GM04503 (cell line): ENCODE measurements at places on chromosomes 1 and 21.

DNA sequence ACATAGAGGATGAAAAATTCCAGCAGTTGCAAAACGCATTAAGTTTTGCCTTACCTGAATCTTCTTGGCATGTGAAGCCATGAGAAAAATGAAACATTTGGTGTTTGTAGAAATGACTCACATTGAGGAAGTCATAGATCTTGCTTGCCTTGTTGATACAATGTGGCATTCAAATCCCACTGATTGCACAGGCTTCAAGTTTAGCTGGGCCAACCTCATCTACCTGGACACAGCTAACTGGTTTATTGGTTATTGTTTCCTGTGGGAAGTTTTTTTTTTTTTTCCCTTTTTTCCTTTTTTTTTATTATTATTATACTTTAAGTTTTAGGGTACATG, 168.9 kb upstream of the C21orf91 start:
- DNase-seq, result no peak

DNA sequence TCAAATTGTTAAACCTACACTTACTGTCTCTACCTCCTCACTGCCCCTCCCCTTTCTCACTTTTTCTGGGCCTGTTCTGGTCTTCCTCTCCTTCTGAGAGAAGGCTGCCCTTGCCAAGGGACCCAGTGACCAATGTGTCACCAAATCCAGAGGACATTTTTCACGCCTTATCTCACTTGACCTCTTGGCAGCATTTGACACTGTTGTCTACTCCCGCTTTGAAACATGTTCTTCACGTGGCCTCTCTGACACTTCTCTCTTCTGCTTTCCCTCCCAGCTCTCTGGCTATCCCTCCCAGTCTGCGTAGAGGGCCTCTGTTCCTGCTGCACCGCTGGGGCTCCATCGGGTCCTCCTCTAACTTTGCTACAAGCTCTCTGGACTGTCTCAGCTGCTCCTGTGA, 25.3 kb downstream of the KCNQ4 start:
- DNase-seq, result no peak

- no peak for DNase-seq
Measured at GRCh38 chr1:203486618-203487370, 7.2 kb upstream of the OPTC start.

- DNase-seq, result no peak
Measured at GRCh38 chr1:204511366-204511765, 4.8 kb upstream of the MDM4 start.

GRCh38 chr1:186559601-186560116, 98.7 kb upstream of the PDC start:
- no peak for DNase-seq

DNA sequence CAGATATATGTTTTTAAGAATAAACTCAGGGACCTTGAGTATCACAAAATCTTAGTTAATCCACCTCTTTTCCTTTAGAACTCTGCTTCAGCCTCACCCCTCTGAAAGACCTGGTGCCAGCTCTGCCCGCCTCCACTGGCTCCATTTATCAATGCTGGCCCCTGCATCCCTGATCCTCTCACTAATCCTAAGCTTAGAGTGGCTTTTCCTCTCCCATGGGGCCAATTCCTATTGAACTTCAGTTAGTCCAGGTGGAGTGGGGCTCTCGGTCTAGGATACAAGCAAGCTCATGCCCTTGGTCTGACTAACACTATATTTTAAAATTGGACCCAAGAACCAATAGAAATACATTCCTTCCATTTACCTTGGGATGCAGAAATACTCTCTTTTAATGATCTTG, 87.0 kb downstream of the RGS7 start:
- no peak for DNase-seq

DNA sequence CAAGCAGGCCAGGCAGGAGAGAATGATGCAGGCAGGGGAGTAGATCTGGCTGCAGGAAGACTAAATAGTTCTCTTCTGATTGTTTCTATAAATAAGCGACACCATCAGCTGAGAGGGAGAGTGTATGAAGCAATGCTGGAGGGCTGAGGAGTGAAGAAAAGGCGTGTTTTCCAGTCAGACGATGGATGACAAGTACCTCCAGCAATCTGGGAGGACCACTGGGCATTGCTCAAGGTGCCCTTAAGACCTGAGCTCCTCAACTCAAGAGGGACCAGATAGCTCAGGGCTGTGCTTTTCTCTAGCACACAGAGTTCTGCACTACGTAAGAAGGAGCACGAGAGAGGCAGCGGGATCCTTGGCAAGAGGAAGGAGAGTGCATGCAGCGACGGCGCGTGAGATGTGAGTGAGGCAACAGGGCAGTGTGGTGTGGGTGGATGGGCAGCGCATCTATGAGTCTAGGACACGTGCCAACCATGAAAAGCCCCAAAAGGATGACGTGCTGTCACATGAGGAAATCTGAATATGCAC, 36.0 kb downstream of the PABPC4 start:
- DNase-seq, result no peak

GRCh38 chr1:179318491-179318890, 24.9 kb downstream of the SOAT1 start:
- no peak for DNase-seq

DNA sequence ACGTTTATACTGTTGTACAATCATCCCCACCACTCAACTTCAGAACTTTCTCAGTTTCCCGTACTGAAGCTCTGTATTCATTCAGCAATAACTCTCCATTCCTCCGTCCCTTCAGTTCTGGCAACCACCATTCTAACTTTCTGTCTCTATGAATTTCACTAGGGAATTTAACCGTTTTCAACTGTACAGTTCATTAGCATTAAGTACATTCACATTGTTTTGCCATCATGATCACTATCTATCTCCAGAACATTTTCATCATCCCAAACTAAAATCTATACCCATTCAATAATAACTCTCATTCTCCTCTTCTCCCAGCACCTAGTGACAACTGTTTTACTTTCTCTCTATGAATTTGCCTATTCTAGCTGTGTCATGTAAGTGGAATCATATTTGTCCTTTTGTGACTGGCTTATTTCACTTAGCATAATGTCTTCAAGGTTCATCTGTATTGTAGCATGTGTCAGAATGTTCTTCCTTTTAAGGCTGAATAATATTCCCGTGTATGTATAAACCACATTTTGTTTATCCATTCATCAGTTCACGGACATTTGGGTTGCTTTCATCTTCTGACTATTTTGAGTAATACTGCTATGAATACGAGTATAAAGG, 75.0 kb downstream of the CEP350 start:
- no peak for DNase-seq

- DNase-seq, result no peak
Measured at GRCh38 chr1:225469051-225469450, 41.2 kb upstream of the LBR start.

DNA sequence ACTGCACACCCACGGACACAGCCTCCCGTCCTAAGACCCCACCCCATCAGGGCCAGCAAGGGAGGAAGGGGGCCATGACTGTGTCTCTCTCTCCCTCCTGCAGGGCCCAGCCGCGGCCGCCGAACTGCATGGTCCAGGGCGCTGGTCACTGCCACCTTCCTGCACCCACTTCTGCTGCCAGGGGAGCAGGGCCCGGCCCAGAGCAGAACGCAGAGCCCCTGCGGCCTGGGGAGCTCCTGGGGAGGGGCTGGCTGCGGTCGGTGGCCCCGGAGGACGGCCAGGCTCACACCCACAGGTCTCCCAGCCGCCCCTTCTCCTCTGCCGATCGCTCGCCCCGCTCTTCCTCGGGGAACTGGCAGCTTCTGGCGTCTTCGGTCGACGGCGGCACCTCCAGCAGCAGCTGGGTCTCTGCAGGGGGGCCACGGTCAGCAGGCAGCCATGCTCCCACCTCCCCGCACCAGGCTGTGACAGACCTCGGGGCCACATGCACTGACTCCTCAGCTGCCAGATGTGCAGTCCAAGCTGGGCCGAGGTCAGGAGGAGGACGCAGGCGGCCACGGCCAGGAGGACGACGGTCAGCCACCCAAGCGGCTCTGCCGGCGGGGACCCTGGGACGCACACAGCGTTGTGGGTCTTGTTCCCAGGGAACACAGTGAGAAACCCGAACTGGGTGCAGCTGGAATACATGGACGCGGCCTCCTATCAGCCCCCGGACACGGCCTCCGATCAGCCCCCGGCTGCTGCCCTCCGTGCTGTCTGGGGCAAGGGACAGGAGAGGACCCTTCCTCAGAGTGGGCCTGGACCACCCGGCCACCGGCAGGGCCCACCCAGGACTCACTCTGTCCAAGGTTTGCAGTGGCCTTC, 2.6 kb downstream of the TNFRSF18 start:
- DNase-seq, result no peak

GRCh38 chr1:81209461-81209860, 591.3 kb upstream of the ADGRL2 start:
- no peak for DNase-seq

DNA sequence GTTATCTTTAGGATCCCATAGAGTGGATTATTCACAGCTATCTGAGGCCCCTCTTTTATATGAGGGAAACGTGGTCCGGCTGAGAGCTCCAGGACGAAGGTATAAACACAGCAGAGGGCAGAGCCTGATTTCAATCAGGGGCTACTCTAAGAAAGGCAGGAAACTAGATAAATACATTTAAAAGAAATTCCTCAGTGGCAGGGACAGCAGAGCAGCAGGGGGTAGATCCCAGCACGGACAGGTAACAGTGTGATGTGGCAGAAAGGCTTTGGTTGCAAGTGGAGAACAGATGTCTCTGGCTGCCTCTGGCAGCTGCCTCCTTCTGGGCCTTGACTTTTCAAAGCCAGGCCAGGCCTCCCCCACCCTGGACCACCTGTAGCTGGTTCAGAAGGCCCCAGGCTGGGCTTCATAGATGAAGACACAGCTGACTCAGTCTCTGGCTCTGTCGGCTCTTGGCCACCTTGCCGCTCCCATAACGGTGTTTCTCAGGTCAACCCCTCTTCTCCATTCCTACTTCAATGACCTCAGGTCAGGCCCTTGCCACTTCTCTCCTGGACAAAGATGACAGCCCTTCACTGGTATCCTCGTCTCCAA, 43.8 kb downstream of the FAM78B start:
- no peak for DNase-seq

DNA sequence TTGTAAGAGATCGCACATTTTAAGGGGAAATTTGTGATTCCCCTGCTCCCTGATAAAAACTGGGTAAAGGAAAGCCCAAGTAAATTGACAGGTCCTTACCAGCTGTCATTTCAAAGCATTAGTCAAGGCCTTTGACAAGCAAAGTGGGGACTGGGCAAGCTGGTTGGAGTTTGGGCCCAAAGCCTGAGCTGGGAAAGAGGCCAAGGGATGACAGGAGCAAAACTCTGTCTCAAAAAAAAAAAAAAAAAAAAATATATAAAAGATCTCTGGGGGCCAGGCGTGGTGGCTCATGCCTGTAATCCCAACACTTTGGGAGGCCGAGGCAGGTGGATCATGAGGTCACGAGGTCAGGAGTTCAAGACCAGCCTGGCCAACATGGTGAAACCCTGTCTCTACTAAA, 36.9 kb downstream of the SLC2A1 start:
- DNase-seq, result no peak

- DNase-seq, result no peak
Measured at GRCh38 chr21:45126204-45126626, 51.8 kb downstream of the ADARB1 start.

DNA sequence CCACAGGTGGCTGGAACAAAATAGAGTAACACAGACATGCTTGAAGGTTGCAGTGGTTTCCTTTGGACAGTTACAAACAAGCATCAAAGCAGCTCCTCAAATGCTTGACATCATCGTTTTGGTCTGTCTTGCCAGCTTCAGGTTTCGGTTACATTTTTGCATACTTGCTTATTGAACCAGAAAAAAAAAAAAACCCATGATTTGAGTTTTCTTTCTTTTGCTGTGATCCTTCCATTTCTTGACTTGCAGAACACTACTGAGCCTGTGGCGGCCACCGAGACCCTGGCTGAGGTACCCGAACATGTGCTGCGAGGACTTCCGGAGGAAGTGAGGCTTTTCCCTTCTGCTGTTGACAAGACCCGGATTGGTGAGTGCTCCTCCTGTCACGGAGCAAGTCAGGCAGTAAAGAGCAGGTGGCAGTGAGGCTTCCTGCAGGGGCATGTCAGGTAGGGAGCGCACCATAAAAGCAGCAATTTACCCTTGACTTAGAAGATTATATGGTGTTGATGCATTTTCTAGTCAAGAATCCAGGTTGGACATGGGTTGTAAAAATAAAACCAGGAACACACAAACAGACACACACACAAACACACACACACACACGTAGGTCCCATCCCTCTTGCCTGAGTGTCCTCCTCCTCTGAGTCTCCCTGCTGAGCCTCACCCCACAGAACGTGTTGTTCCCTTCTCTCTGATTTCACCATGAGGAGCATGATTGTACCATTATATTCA, 30.9 kb downstream of the PRDM2 start:
- no peak for DNase-seq

GRCh38 chr21:34938089-34938764, 110.9 kb downstream of the RUNX1 start:
- no peak for DNase-seq

DNA sequence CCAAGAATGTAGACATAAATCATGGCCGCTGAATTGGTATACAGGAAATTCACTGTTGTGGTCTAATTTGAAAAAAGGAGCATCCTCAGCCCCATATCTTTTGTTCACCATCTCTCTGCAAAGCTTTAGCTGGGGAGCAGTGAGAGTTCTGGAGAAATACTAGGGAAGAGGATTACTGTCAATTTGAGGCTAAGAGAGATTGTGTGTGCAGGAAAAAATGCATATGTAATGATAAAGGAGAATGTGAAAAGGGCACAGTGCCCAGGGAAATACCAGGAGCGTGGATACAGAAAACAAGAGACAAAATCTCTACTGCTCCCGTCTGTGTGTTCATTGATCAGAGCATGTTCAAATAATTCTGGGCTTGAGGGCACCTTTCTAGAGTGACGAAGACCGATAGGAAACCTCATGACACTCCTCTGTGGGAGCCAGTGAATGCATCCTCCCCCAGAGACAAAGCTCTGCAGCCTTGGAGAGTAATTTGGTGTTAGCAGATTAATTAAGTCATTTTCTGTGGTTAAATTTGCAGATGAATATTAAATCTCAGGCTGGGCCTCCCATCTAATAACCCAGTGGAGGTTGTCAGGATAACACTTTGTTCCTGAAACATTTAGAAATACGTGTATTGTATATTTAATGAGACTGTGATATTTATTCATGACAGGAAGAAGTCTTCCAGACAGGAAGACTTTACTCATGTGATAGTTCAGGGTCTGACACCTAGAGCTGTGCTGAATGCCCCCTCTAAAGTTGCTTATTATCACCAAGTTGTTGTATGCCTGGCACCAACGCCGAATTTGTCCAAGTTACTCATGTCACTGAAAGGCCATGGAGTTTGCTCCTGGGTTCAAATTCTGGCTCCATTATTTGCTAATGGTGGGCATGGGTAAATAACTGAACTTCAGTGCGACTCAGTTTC, 287.3 kb upstream of the SGIP1 start:
- no peak for DNase-seq

DNA sequence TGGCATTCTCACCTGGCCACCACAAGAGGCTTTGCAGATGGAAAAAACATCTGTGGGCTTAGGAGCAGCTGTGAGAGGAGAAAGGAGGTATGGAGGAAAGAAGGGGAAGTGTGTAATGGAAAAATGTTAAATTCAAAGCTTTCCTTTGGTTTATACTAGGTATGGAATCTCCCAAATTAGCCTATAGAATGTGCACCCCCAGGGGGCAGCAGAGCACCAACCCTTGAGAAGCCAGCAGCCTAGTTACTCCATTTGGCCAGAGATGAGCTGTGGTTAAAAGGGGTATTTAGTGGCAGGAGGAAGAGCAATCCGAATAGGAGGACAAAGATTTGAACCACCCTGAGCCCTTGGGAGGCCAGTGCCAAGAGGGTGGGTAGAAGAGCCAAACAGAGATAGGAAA, 97.5 kb upstream of the CTTNBP2NL start:
- peak; percentile 1 for DNase-seq
